ENCODE measurements at places on chromosomes 1 and 21. TPM values are rescaled to one million over a fixed set of nuclear protein-coding genes. Genes with fewer than 3 reads are reported as not detected.

The TMPRSS3 gene
- 0.12 TPM for total RNA-seq

The LGR6 gene
- total RNA-seq: not detected

The IARS2 gene
- 152 TPM for total RNA-seq

The ATP1A2 gene
- total RNA-seq: 0.22 TPM

The S100A7A gene
- total RNA-seq: not detected

The CRYZ gene
- total RNA-seq: 19.8 TPM

The OR6K3 gene
- total RNA-seq: not detected

The IL23R gene
- not detected for total RNA-seq

The GSTM5 gene
- not detected for total RNA-seq

The GPR37L1 gene
- 0.03 TPM for total RNA-seq

The PDE9A gene
- not detected for total RNA-seq

The DFFB gene
- total RNA-seq: 5.5 TPM

The LMOD1 gene
- not detected for total RNA-seq

The SPATC1L gene
- total RNA-seq: 13.9 TPM

The TDRD10 gene
- total RNA-seq: not detected

The IGSF5 gene
- total RNA-seq: 1.1 TPM

The TADA1 gene
- 28.5 TPM for total RNA-seq

The MX1 gene
- total RNA-seq: 11.4 TPM

The CTTNBP2NL gene
- total RNA-seq: 11.2 TPM

The C4BPA gene
- not detected for total RNA-seq

The FCRL4 gene
- not detected for total RNA-seq

The SPRR3 gene
- not detected for total RNA-seq

The VPS26C gene
- total RNA-seq: 93.2 TPM

The HENMT1 gene
- not detected for total RNA-seq

The SLC44A5 gene
- total RNA-seq: 3.7 TPM

The CD101 gene
- not detected for total RNA-seq

The OLIG2 gene
- 3.9 TPM for total RNA-seq

The DMBX1 gene
- 0.89 TPM for total RNA-seq

The ACOT7 gene
- total RNA-seq: 55.3 TPM

The KLF17 gene
- not detected for total RNA-seq

The B3GALT5 gene
- 0.48 TPM for total RNA-seq

The TDRD5 gene
- not detected for total RNA-seq

The NUAK2 gene
- 18.4 TPM for total RNA-seq

The SPATA45 gene
- total RNA-seq: not detected

The PM20D1 gene
- not detected for total RNA-seq

The CYP4Z1 gene
- not detected for total RNA-seq

The AUNIP gene
- 4.8 TPM for total RNA-seq

The IVL gene
- not detected for total RNA-seq

The SCP2 gene
- total RNA-seq: 182 TPM

The NTRK1 gene
- 0.16 TPM for total RNA-seq

The RAB3B gene
- total RNA-seq: 7.4 TPM

The ZDHHC18 gene
- 32.4 TPM for total RNA-seq

The PKP1 gene
- not detected for total RNA-seq

The ITGB2 gene
- 0.19 TPM for total RNA-seq
